ENCODE measurements at places on chromosomes 12 and 14. TPM values are rescaled to one million over a fixed set of nuclear protein-coding genes. Genes with fewer than 3 reads are reported as not detected.

The PRKD1 gene
- total RNA-seq, result 3.2 TPM

The LLPH gene
- total RNA-seq, result 3.1 TPM

The HCAR2 gene
- total RNA-seq, result not detected

The DBX2 gene
- total RNA-seq, result not detected

The SRRM4 gene
- not detected for total RNA-seq

The SYCP3 gene
- not detected for total RNA-seq

The PIP4P1 gene
- 60.9 TPM for total RNA-seq

The WDR89 gene
- 7.4 TPM for total RNA-seq
